IMR-90 (cell line): ENCODE measurements at places on chromosomes 6 and 20.

DNA sequence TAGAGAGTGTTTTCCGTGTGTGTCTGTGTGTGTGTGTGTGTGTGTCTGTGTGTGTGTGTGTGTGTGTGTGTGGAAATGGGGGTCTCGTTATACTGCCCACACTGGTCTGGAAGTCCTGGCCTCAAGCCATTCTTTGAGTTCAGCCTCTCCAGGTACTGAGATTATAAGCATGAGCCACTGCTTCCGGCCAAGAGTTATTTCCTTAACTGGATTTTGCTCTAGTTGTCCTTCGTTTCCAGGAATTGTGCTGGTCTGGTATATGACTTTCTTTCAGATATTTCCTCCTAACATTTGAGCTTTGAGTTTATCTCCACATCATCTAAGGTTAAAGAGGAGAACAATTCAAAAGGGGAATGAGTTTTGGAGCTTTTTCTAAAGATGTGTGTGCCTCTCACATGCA lies 124.8 kb downstream of the SH3BGRL2 start:
- no peak for DNase-seq

DNA sequence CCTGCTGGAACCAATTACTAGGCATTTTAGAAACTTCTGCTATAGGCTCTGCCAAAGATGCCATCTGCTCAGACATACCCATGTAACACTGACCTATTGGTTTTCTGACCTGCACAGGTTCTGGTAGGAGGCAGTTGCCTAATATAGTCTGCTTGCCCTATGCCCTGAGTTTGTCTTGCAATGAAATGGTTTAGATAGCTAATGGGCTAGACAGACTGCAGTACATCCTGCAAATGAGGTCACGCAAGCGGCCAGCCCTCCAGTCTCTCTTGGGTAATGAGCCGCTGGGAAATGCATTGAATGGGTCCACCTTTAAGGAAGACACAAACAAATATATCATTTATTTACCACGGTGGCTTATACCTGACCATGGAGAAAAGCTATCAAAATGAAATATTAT lies 90.6 kb upstream of the B3GAT2 start:
- no peak for DNase-seq

DNA sequence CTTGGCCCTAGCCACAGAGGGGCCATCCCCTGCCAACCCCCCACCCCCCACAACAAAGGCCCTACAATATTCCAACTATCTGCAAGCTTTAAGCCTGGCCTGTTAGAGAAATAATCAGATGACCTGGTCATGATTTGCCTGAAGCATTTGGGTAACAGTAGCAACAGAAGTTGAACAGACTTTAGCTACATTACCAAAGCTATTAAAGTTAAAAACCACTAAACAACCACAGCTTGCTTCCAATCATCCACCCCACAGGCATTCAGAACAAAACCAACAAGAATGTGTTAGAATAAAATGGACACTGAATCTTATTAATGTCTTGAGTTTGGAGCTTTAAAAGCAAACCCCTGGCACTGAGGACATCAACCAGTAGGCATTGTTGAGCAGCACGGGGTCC lies 250.9 kb downstream of the LRFN2 start:
- no peak for DNase-seq

DNA sequence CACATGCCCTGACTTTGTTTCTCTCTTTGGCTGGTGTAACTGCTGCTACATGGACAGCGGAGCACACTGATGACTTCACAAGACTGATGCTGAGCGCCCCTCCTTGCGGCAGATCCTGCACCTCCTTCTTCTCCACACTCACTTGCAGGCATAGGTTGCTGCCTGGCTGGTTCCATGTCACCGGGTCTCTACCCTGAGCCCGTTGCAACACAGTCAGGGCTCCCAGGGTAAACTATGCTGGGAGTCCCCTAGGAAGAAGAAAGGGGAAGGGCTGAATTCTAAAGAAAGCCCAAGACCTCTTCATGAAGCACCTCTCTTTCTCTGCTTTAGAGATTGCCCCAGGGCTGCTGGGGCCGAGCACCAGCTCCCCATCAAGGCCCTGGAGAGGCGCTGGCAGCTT lies 83.3 kb upstream of the DUSP22 start:
- no peak for DNase-seq

GRCh38 chr6:71544906-71545305 lies 256.3 kb downstream of the OGFRL1 start:
- no peak for DNase-seq

DNA sequence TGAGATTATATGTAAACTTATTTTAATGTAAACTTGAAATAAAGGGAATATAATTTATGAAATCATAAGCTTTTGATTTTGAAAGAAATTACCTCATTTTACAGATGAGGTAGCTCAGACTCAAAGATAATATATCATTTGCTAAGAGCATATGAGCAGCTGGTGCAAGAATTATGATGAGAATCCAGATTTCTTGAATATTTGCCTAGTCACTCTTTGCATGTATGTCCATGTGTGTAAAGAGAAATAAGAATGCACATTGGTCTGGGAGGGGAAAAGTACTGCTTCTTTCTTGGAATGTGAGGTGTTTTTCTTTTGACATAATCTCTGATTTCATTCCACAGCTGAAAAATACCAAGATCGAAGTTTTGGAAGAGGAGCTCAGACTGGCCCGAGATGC lies 11.1 kb upstream of the SNRNP48 start:
- DNase-seq, result no peak

GRCh38 chr6:13923527-13924145 lies 1.1 kb upstream of the RNF182 start:
- peak; percentile 65 for DNase-seq

DNA sequence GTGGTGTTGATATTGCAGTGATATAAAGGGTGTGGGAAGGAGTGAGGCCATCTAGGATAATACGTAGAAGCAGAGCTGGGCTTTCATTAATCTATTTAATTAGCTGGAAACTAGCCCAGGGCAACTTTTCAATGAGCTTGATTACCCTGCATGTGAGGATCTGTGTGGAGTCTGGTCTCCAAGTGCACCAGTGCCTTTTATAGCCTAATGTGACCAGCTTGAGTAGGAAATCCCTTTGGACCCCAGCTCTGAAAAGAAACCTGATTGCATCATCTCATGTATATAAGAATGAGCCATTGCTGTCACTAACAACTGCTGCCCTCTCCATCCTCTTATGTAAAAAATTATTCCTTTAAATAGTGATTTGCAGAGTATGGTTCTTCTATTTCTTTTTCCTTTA lies 72.6 kb downstream of the CD109 start:
- no peak for DNase-seq

DNA sequence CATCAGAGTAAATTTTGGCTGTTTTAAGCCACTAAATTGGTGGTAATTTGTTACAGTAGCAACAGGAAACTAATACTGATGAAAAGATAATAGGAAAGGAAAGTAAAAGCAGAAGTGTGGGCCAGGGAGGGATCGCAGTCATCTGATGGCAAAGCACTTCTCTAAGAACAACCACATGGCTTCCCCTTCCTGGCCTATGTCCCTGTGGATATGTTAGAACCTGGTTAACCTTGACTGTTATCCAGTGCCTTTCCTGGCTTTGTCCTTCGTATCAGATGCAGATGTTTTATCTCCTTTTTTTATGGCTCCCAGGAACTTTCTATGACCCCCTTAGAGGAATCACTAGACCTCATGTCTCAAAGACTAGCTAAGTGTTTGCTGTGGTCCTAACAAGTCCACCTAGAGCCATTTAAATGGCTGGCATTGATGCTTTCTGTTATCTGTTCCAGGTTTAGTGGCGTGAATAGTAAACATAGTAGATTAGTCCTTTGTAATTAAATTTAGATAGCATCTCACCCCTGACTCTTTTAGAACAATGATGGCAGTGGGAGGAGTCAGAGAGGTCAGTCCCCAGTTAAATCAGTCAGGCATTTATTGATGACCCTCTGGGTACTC lies 79.2 kb upstream of the PHACTR2 start:
- DNase-seq, result no peak

- no peak for DNase-seq
These were observed 295.5 kb upstream of the HS3ST5 start for GRCh38 chr6:114638341-114638740.

DNA sequence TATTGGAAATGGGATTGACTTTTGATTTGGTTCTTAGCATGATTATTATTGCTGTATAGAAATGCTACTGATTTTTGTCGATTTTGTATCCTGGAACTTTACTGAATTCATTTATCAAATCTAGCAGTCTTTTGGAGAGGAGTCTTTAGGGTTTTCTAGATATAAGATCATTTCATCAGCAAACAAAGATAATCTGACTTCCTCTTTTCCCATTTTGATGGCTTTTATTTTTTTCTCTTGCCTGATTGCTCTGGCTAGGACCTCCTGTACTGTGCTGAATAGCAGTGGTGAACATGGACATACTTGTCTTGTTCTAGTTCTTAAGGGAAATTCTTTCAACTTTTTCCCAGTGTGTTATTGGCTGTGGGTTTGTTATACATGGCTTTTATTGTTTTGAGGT lies 64.6 kb downstream of the ZC2HC1B start:
- DNase-seq, result no peak

DNA sequence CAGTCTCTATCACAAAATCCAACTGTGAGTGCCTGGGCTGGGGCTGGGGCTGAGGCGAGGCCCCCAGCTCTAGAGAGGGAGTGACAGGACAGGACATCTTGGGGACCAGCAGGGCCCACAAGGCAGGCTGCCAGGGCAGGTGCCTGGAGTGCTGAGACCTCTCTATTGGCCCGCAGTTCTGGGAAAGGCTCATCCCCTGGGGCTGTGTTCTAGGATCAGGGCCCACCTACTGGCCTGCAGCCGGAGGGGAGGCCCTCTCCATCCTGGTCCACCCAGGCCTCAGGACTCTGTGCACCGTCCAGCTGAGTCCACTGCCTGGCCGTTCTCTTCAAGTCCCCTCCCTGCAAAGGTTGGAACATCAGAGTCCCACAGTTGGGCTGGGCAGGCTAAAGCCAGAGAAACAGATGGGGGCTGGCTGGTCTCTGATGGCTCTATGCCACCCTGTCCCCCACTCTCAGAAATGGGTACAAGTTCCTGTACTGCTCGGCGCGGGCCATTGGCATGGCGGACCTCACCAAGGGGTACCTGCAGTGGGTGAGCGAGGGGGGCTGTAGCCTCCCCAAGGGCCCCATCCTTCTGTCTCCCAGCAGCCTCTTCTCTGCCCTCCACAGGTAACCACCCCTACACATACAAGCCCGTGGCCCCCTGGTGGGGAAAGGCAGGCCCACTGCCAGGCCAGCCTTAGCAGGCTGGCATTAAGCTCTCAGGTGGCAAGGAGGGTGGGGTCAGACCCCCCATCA lies 9.0 kb downstream of the EMILIN3 start:
- DNase-seq, result no peak

DNA sequence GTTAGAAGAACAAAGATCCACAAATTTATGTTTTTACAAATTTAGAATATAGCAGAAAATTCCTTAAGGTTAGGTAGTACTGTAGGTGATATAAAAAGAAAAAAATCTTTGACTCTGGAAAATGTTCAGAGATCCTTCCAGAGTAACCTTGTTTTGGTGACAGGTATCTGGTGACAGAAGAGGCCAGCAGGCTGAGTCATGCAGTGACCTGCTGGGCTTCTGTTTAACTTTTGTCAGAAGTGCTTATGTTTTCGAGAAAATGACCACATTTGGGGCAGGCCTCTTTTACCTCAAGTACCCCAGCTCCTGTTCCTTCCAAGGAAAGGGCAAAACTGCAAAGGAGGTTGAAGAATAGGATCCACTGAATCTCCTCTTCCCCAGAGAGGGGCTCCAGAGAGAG lies 10.5 kb upstream of the CLDN20 start:
- no peak for DNase-seq

- DNase-seq, result no peak
These were observed 119.3 kb upstream of the F13A1 start for GRCh38 chr6:6439778-6440177.

- DNase-seq, result no peak
These were observed 182.8 kb downstream of the ZDHHC14 start for GRCh38 chr6:157563611-157564284.

DNA sequence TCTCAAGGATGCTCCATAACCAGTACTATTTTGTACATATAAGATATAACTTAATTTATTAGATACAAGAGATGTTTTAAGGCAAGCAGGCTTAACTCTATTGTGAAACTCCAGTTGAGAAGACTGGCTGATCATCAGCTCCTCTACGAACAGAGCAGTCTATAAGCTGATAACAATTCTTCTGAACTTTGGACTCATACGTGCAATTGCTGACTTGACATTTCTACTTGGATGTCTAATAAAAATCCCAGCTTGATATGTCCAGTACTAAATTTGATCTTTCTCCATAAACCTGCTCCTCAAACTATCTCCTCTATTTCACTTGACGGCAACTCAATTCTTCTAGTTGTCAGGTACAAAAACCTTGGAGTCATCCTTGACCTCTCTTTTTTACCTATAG lies 141.9 kb downstream of the HS3ST5 start:
- DNase-seq, result no peak

DNA sequence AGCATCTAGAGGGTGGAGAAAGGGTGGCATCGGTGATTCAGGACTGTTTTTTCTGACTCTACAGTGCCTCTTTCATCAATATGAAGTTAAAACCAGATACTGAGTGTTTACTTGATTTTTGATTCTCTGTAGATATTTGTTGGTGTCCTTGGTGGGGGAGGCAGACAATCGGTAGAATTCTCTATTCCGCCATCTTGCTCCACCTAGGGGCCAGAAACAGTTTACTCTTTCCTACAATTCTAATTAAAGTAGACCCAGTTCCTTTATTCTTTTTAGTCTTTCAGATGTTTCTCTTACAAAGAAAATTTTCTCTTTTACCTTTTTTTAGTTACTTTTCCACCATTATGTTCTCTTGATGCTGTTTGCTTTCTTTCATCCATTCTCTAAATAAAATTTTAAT lies 162.1 kb upstream of the RAB32 start:
- DNase-seq, result no peak

DNA sequence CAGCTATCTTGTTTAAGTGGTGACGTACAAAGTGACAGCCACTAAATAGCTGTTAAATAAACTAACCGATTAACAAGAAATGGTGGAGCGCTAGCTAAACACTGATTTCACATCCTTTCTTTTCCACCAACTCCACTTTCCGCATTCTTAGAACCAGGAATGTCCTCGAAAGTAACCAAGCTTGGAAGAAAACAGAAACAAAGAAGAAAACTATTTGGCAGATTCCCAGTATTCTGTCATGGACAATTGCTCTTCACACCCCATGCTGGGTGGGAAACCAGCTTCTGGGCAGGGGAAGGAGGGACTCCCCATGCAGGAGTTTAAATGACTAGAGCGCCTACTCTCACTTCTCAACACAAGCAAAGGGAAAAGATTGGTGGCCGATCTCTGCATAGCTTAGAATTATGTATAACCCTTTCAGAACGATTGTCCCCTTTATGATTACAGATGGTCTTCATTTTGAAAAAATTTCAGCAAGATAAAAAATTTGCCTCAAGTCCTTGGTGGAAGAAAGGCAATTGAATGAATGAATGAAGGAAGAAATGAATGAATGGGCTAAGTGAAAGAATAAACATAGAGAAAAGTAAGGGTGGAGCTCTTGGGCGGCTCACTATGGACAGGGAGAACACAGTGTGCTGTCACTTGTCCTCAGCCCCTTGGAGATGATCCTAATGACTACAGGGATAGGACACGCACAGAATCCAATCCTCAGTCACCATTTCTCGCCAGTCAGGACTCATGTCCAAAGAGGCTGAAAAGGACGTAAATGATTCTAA lies 148.7 kb upstream of the NEDD9 start:
- DNase-seq, result no peak

- DNase-seq, result peak; percentile 76
These were observed 3.1 kb upstream of the ATXN1 start for GRCh38 chr6:16764188-16764950.

- DNase-seq, result no peak
These were observed 43.6 kb downstream of the RGS17 start for GRCh38 chr6:153087436-153087835.

GRCh38 chr20:58531657-58532056 lies 16.5 kb upstream of the APCDD1L start:
- DNase-seq, result no peak

GRCh38 chr20:24998631-24999445 lies 6.3 kb upstream of the APMAP start:
- peak; percentile 4 for DNase-seq
